ENCODE measurements at places on chromosomes 12 and 14. TPM values are rescaled to one million over a fixed set of nuclear protein-coding genes. Genes with fewer than 3 reads are reported as not detected.

NXPH4 gene
- total RNA-seq: not detected

TMPRSS12 gene
- under 0.01 TPM for total RNA-seq

PIWIL1 gene
- total RNA-seq: not detected

MSI1 gene
- 0.39 TPM for total RNA-seq

TESPA1 gene
- total RNA-seq: not detected

RAD51B gene
- 23.6 TPM for total RNA-seq

All from placental epithelial cell (primary cell).